ENCODE measurements at places on chromosomes 6 and 20.

GRCh38 chr6:65280060-65280459 lies 427.0 kb downstream of the EYS start:
- DNase-seq = no peak

GRCh38 chr20:17504898-17505635 lies 26.1 kb downstream of the BFSP1 start:
- DNase-seq = peak; percentile 58

- no peak for DNase-seq
These were observed 624.7 kb downstream of the UTRN start for GRCh38 chr6:144909753-144910285.

DNA sequence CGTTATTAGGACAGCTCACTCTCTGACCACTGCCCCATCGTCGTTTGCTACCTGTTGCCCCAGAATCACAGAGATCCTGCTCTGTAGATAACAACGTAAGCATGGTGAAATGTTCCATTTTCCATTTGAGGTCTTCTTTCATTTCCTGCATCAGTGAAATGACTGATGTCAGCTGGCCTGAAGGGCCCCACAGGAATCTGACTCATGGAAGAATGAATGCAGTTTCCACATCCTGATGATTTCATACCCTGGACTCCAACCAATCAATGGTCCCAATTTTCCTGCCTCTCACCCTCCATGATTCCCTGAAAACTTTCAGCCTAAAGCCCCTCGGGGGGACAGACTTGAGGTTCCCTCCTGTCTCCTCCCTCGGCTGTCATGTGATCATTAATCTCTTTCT lies 394.4 kb upstream of the CDH4 start:
- no peak for DNase-seq

DNA sequence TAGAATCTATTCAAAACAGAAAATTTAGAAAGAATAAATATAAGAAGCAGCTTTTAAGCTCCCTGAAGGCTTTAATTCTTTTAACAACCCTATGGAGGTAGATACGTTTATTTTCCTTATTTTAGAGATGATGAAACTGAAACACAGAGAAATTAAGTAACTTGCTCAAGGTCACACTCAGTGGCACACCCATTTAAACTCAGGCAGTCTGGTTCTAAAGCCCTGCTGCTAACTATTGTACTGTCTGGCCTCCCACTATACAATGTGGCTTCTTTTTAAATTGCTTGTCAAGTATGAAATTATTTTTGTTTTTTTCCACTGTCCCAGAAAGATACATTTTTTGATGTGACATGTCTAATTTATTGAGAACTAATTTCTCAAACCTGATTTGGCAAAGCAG lies 55.7 kb downstream of the FAM217A start:
- no peak for DNase-seq

- no peak for DNase-seq
These were observed 111.8 kb upstream of the ZFP64 start for GRCh38 chr20:52303281-52303950.

GRCh38 chr20:24587384-24588046 lies 118.1 kb downstream of the SYNDIG1 start:
- DNase-seq = no peak

DNA sequence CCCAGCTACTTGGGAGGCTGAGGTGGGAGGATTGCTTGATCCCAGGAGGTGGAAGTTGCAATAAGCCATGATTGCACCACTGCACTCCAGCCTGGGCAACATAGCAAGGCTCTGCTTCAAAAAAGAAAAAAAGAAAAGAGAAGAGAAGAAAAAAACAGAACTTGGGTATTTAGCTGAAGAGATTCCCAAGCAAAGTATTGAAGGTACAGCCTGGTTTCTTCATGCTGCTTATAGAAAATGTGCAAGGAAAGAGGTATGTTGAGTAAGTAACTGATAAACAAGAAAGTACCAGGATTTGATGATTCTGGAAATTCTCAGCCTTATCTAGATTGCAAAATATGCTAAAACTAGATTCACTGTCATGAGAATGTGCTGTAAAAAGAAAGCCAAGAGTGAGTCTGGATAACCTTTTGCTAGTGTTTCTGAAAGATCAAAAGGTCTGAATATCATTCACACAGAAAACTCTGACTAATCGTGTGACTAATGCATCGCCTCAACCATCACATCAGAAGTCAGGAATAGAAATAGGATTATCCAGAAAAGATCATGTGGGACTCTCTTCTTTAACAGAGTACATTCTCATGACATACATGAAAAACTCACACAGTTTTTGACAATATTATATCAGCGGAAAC lies 32.4 kb upstream of the NOP56 start:
- DNase-seq = no peak

DNA sequence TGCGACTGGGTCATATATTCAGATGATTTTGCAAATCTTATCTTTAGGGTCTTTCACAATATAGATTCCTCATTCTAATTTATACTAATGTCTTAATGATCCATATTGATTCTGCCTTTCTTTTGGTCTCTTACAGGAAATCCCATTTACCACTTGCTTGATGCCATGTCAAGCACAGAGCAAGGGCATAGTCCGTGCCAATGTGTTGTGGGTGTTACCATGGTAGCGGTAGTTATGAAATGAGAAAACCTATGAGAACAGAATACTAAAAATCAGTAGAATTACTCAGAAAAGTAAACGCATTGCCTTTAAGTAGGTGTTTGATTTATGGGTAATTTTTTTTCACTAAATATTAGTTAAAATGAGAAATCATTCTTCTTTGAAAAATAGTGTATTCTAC lies 153.9 kb upstream of the RAB32 start:
- DNase-seq = no peak

DNA sequence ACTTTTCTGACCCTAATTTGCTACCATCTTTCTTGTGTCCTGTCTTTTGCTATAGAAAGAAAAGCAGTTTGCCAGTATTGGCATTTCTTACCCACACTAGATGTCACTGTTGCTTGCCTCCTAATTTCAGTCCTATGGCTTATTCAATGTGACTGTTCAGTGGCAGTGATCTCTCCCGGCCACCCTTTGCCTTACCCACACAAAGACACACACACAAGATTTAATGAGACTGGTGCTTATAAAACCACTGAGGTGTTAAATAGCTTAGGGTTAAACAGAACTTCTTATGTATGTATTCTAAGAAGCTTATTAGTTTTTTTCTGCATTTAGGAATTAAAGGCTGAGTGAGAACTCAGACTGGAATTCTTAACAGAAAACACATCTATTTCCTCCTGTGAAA lies 233.6 kb upstream of the ASCC3 start:
- DNase-seq = no peak

GRCh38 chr6:139064981-139065665 lies 36.6 kb downstream of the ABRACL start:
- DNase-seq = no peak

DNA sequence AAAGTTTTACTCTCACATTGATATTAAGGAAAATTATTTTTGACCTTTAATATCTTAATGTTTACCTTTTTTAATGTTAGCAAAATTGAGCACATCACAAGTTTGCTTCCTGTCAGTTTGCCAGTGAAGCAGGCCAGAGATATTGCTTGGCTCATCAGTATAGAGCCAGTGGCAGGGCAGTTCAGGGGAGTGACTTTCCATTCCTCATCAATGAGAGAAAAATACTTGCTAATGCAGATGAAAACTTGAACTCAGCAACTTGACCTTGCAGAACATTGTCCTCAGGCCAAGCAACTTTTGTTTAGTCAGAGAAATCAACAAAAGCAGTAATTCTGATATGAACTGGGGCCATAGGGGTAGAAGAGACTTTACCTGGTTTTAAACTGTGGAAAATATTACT lies 6.9 kb downstream of the TAB2 start:
- no peak for DNase-seq

GRCh38 chr6:152697634-152698033 lies at the start of gene MYCT1:
TSS of gene MYCT1 (plus strand) at chr6:152697897. CDS start at chr6:152697903, 6 bp downstream.
- DNase-seq = no peak

GRCh38 chr6:144162977-144163376 lies 12.7 kb downstream of the STX11 start:
- DNase-seq = no peak

DNA sequence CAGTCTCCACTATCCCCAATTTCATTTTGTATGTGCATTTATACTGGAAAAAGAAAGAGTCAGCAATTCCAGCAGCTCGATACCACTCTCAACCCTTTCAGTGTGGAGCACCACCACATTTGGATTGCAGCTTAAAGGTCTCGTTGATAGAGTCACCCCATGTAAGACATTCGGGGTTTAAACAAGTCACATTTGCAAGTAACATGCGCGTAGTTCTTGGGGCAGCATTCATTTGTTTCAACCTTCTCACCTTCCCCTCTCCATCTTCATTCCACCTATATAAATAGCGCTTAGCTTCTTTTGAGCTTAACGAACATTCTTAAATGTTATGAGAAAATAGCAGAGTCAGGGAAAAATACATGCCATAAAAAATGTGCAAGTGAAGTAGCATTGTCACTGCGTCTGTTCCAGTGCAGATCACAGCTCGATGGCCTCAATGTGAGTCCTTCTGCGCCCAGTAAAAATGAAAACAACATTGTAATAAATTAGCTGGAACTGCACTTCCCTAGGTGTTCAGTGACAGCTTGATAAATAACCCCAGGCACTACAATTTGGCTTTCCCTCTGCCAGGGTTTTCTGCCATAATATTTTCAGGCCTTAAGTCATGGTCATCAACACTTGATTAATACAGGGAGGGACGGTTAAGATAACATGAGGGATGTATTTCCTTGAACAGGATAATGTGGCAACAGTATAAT lies 737.8 kb upstream of the NRSN1 start:
- DNase-seq = no peak

DNA sequence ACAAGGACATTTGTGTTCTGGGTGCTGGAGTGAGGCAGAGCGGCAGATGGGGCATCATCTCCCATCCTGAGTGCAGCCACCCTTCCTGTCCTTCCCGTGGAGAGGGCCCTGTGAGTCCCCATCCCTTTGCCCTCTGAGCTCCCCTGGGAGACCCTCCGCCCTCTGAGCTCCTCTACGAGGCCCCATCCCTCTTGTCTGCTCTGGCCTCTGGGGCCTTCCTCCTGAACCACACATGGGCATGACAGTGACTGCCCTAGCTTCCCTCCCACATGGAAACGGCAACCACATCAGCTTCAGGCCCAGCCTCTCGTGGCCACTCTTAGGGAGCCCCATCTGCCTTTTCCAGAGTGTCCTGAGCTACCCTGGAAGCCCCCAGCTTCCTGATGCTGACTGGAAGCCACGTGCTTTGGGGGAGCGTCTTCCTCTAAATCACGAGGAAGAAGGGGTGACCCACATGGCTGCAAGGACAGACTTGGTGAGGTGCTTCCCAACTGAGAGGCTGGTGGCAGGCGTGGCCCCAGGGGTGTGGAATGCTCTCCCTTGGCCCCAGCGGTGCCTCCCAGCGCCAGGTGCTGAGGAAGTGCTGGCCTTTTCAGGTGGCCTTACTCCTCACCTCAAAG lies 52.6 kb downstream of the GINS1 start:
- DNase-seq = no peak

- DNase-seq = no peak
These were observed at the start of gene HLA-DMB for GRCh38 chr6:32940656-32941213. TSS of gene HLA-DMB (minus strand) at chr6:32941028. CDS start at chr6:32940807, 221 bp downstream.

DNA sequence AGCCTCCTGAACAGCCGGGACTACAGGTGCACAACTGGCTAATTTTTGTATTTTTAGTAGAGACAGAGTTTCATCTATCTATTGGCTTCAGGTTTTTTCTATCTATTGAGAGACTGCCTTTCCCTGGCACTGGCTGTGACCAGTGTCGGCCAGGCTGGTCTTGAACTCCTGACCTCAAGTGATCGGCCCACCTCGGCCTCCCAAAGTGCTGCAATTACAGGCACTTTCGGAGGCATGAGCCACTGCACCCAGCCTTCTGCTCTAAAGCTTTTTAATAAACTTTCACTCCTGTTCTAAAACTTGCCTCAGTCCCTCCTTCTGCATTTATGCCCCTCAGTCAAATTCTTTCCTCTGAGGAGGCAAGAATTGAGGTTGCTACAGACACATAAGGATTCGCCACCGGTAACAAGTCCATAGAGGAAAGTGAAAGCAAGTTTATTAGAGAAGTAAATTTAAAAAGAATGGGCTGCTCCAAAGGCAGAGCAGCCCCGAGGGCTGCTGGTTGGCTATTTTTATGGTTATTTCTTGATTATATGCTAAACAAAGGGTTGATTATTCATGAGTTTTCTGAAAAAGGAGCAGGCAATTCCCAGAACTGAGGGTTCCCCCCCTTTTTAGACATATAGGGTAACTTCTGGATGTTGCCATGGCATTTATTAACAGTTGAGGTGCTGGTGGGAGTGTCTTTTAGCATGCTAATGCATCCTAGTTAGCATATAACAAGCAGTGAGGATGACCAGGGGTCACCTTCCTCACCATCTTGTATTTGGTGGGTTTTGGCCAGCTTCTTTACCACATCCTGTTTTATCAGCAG lies 44.8 kb upstream of the RNGTT start:
- no peak for DNase-seq

GRCh38 chr6:134015719-134016557 lies 36.5 kb downstream of the SLC2A12 start:
- DNase-seq = no peak

DNA sequence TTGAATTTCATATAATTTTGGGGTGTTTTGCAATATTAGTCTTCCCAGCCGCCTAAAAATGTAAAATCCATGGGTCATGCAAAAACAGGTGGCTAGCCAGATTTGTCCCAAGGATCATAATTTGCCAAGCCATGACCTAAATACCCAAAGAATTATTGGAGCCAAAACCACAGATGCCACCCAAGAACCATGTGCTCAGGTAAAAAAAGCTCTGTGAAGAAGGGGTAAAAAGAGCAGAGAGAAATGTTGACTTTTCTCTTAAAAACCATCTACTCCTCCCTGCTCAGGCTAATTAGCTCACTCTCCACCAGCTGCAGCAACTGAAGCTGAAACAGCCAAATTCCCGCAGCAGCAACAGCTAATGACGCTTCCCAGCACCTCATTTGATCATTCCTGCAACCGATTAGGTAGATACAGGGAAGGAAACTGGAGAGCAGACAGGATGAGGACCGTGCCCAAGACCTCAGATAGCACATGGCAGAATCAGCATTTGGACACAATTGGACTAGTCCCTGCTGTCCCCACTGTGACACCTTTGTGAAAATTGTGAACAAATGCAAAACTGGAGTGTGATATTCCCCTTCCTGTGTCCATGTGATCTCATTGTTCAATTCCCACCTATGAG lies 107.9 kb upstream of the NXT1 start:
- no peak for DNase-seq

DNA sequence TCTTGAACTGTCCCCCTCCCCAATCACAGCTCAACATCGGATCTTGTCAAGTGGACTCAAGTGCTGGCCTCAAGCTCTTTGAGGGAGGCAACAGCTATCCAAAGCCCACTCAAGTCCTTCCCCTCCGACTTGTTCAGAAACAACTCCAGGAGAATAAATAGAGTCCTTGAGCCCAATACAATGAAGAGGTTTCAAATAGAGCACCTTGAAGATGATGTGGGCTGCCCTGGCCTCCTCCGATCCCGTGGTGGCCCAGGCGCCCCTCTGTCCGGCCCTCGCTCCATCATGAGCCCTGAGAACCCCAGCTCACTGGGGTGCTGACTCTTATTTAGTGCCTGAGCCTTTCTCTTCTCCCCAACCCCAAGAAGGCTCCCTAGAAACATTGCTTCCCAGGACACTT lies 164.3 kb upstream of the PMEPA1 start:
- peak; percentile 14 for DNase-seq

GRCh38 chr20:11324990-11325389 lies 592.7 kb upstream of the BTBD3 start:
- no peak for DNase-seq
